ENCODE measurements at places on chromosomes 7 and 10.

GRCh38 chr7:44935583-44935982 lies 43.2 kb downstream of the MYO1G start:
- DNase-seq, result no peak

DNA sequence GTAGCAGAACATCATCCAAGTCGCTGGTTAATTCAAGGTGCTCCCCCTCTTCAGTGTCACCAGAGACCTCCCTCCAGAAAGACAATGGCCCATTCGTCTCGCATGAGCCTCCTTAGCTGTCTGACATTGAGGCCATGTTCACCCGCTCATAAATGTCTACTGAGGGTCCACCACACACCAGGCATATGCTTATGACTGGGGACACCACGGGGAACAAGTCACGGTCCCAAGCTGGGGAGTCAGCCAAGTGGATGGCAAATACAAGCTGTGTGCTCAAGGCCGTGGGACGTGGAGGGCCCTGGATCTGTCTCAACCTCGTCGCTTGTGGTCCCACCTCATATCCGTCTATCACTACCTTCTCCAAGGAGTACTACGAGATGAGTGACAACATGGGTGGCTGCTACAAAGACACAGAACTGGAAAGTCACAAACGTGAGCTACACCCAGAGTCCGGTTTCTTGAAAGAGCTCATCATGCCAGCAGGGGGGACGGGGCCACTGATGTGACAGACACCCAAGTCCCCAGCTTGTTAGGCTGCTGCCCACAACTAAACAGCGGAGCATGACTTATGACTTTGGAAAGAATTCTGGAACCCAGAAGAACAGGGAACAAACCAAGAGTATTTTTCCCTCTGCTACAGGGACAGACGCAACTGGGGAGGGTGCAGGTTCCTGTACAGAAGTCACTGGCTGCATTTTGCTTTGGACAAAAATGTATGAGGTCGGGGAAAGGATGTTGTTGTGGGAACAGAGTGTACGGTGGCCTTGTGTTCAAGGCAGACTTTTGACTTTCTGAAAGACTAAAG lies 189.6 kb downstream of the COBL start:
- DNase-seq, result no peak

DNA sequence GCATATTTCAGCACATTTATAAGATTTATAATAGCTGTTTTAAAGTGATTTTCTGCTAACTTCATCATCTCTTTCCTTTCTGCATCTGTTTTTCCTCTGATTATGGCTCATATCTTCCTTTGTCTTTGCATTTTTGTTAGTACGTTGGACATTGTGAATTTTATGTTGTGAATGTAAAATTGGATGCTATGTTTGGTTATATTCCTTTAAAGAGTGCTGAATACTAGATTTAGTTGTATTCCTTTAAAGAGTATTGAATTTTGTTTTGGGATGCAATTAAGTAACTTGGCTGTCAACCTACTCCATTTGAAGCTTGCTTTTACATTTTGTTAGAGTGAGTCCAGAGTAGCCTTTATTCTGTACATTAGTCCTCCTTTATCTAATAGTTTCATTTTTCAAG lies 81.2 kb downstream of the ZNF777 start:
- DNase-seq, result no peak

DNA sequence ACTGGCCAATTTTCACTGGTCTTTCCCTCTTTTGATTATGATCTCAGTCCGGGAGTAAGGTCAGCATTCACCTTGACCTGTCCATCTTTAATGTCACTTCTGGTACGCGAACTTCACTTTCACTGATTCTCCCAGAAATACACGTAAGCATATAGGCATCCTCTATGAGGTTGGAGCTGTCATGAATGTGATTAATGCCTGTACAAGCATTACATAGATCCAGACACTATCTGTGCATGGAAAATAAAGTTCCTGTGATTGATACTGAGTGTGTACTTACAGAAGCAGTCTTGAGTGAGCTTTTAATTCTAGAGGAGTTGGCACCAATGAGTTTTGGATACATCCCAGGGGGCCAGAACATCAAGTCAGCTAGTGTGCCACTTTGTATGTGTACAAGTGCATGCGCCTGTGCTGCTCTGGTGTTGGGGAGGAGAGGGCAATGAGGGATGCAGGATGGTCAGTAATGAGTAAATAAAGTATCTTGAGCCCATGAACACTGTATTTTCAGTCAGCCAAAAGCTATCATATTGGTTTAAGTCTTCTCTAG lies 6.0 kb downstream of the PTPRZ1 start:
- no peak for DNase-seq

DNA sequence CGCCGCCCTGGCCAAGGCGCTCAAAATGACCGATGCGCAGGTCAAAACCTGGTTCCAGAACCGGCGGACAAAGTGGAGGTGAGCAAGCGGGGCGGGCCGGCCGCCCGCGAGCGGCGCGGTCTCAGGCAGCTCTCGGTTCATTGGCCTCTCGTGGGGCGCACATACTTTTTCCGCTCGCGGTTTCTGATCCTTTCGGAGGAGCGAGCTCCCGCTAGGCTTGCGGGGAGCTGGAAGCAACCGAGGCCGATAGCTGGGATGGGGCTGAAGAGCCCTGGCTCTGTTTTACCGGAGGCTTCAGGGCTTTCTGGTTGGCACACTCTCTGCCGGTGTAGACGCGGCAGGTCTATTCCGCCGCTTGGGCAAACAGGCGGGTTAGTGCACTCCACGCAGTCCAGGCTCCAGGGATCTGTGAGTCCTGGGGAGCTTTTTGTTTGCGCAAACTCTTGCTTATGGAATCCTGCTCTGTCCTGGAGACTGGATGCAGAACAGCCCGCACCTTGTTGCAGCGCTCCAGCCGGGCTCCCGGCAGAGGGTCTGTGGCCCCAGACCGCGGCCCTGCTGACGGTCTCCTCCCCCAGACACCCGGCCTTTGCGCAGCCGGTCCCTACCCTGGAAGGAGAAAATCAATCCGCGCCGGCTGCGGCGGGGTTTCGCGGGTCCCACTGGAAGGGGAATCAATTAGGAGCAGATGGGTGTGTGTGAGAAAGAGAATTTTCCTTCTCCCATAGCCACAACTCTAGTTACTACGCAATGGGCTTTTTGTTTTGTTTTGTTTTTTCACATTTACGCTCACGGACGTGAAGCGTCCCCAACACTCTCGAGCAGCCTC lies 3.4 kb downstream of the TLX1 start:
- DNase-seq, result no peak

- DNase-seq, result no peak
These were observed 11.6 kb downstream of the SCART1 start for GRCh38 chr10:133465191-133465949.

DNA sequence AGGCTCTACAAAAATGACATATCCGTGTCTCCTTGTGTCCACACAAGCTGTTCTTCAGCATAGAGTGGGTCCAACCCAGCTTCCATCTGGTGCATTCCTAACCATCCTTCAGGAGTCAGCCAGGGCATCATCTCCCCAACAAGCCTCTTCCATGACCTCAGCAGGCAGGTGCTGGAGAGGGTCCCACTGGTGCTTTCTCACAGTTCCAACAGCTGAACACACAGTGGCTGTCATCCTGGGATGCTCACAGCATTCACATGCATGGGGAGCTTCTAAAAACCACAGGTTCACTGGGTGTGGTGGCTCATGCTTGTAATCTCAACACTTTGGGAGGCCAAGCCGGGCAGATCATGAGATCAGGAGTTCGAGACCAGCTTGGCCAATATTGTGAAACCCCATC lies 6.4 kb upstream of the CYP3A4 start:
- no peak for DNase-seq

DNA sequence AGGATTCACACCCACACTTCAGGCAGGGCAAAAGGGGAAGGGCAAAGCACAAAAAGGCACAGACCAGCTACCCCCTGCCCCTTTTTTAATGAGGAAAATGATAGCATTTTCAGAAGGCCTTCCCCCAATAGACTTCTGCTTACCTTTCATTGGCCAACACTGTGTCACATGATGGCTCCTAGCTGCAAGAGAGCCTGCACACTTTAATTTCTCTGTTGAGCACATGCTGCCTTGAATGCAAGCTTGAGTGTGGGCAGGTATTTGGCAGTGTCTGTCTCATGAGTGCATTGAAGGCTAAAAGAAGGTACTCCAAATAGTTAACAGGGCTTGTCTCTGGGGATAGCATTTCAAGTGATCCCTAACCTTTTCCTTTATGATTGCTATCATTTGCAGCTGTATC lies 175.4 kb upstream of the NFE2L3 start:
- no peak for DNase-seq

Data from foreskin melanocyte (primary cell).